ENCODE measurements at places on chromosomes 3 and 15.

GRCh38 chr15:94864600-94864999 is 633.2 kb downstream of the MCTP2 start:
- DNase-seq, result no peak

DNA sequence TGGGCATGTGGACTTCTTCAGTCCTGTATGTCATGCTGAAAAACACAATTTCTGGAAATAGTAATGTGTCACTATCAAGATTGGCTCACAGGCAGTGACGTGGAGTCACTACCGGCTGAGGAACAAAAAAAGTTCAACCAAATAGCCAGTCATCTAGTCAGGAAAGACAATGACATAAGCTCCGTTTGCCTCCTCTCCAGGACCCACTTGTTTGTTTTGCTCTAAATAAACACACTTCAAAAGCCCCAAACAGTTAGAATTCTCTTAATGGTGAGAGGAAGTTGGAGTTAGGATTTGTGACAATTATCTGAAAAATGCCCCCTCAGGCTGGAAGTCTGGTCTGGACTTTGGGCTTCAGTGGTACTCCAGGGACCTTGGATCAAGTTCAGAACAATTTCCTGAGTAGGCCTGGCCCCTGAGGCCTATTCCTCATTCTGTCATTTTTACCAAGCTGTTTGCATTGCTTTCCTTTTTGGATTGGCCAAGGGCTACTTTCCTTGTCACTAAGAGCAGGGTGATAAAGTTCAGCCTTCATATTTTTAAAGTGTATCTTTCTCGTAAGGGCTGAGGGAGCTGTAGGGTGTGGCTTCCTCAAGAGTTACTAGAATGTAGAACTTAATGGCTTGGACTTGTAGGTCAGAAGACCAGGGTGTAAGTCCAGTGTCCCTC is 98.9 kb downstream of the EOMES start:
- no peak for DNase-seq

DNA sequence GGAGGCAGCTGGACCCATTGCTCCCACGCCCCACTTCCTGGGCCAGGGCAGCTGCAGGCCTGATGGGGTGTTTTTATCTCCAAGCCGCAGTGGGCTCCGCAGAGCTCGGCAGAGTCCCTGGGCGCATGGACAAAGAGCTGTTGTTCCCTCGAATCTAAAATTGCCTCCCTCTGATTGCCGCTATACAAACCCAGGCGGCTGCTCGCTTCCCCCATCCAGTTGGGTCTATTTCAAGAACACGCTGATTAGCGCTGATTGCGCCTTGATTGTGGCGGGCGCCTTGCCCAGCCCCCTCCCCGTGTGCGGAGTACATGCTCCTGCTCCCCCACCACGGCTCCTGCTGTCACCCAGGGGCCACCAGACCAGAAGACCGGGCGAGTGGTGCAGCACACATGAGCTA is 43.4 kb upstream of the SLC6A1 start:
- no peak for DNase-seq

GRCh38 chr15:31106495-31107300 is 5.2 kb upstream of the TRPM1 start:
- no peak for DNase-seq

DNA sequence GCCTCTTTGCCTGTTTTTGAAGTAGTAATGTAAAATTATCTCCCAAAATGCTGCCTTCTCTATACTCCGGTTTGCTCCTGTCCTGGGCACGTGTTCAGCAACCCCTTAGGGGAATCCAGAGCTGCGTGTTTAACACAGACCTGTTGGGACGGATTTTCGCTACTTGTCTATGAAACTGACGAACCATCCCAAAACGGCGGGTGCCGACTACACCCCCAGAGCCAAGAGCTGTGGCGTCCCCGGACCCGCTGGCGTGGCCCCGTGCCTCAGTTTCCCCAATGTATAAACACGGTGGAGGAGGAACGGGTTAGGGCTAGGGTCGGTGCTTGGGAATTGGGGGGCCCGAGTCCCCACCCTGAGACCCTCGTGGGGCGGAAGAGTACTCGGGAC is 473 bp downstream of the FHIT start:
- DNase-seq, result no peak

DNA sequence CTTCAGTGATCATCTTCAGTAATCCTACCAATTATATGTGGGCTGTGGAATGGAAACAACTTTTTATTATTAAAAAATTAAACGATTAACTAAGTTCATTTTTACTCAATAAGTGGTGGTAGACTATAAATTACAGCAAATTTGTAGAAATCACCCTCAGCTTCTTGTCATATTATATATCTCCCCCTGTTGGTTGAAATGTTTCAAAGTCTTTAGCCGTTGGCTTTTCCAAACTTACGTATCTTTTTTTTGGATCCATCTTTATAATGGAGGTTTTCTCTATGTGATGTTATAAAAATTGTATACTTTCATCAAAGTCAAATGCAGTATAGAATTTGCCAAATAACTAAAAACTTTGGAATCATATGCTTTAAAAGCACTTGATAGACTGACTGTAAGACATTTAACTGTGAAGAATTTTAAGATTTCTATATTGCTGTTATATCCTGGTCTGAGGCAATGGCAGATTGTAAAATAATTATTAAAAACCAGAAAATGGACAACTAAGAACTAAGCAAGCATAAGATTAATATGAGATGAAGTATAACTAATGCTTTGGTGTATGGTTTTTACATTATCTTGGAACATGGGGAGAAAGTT is 44.7 kb downstream of the ATP11B start:
- no peak for DNase-seq

DNA sequence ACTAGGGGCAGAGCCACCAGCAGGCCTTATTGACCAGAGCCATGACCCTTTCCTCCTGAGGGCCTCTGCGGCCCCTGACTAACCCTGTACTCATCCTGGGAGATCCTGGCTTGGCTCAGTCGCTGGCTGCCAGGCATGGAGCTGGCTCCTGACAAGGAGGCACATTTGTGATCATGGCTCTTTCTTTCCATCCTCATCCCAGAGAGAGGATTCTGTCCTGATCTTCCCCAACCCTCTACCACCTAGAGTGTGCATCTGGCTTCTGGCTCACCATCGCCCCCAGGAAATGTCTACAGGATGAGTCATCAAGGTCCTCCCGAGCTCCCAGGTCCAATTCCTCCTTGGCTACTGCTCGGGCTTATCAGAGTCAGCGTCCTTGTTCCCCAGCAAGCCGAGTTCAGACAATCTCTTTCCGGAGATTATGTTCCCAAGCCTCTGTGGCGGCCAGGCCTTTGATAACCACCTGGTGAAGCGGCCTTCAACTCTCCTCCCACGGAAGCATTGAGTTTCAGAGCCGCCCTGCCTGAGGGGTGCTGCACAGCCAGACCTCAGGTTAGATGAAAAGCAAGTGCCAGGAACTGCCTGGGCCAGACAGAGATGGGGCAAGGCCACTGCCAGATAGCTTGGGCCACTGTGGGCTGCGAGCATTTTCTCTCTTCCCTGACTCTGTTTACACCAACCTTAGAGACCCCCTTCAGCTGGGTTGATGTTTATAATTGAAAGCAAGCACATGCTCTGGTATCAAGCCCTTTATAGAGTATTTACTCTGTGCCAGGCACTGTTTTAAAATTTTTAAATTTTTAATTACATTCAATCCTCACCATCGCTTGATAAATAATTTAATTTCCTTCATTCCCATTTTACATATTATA is 44.3 kb upstream of the MRPS22 start:
- DNase-seq, result no peak

- no peak for DNase-seq
Observed at GRCh38 chr15:49383266-49383665, 39.8 kb upstream of the FGF7 start.

DNA sequence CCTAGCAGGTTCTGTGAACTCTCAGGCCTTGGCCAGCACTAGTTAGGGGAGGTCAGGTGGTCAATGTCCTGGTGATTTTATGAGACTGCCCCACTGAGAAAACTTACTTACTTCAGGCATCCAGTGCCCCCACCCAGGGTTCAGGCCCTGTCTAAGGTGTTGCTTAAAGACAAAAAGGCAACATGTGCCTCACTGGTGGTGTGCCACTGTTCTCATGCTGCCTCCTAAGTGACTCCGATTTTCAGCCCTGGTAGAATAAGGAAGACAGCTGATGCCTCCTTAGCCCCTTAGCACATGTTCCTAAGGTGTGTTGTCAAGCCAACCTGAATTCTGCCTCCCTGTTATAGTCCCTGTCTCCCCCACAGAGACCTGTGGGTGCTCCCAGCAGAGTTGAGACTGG is 5.3 kb downstream of the RBM15B start:
- DNase-seq, result no peak

- no peak for DNase-seq
Observed at GRCh38 chr3:125644036-125645005, 49.0 kb upstream of the OSBPL11 start.

DNA sequence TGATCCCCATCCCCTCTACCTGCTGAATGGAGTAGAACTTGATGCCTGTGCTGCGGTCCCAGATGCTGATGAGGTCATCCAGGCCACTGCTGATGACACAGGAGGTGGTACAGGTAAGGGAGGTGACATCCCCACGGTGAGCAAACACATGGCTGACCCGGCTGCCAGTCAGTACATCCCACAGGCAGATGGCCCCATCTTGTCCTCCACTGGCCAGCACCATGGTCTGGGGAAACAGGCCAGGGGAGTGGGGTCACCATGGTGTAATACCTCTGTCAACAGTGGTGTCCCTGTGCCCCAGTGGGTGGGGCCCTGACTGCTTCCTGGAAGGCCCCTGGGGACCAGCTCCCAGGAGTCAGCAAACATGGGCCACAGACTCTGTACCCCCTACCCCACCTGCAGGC is 33.3 kb downstream of the PTPN23 start:
- DNase-seq, result no peak
